ENCODE measurements at places on chromosomes 11 and 22.

DNA sequence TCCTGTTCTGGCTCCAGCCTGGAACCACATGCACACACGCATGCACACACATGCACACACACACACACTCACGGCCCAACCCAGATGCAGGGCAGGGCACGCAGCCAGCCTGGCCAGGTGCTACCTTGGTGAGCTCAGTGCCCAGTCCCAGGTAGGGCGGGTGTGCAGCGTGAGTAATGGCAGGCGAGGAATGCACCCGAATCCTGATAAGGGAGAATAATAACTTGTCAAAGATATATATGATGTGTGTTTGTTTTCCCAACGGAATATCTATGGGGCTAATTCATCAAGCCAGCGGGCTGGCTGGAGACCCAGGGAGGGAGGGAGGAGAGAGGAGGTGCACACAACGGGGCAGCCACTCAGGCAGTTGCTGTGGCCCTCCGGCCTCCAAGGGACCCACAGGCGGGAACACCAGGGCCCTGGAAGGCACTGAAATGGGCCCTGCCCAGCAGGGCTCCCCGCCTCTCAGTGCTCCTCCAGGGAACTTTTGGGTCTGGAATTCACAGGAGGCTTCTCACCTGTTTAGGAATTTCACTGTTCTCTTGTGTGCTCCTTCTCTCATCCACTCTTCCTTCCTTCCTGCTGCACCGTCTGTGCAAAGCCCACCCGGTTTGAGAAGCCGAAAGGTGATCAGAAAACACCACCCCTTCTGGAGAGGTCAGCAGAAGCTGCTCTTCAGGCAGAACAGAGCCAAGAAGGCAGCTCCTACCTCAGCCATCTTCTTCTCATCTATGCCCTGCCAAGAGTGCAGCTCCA lies 79.0 kb downstream of the BUD13 start:
- DNase-seq, result no peak

- DNase-seq, result no peak
Measured at GRCh38 chr11:10498426-10499250, 42.3 kb downstream of the RNF141 start.

GRCh38 chr11:3867209-3868091 lies 12.0 kb downstream of the STIM1 start:
- no peak for DNase-seq

GRCh38 chr11:130427581-130428315 lies 661 bp downstream of the ADAMTS8 start:
- DNase-seq, result peak; percentile 71

DNA sequence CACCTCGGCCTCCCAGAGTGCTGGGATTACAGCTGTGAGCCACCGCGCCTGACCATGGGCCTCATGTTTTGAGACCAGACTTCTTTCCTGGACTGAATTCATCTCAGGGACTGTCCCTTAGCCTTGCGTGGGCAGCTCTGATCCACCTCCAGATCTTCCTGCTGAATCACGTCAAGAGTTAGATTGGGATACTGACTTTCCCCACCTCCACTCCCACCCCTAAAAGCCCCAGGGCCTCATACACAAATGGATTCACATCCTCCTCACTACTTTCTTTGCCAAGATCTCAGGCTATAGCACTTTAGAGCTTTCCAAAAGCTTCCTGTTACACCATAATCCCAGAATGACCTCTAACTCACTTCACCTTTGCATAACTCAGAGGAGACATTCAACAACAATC lies 12.1 kb downstream of the CCDC87 start:
- DNase-seq, result no peak

DNA sequence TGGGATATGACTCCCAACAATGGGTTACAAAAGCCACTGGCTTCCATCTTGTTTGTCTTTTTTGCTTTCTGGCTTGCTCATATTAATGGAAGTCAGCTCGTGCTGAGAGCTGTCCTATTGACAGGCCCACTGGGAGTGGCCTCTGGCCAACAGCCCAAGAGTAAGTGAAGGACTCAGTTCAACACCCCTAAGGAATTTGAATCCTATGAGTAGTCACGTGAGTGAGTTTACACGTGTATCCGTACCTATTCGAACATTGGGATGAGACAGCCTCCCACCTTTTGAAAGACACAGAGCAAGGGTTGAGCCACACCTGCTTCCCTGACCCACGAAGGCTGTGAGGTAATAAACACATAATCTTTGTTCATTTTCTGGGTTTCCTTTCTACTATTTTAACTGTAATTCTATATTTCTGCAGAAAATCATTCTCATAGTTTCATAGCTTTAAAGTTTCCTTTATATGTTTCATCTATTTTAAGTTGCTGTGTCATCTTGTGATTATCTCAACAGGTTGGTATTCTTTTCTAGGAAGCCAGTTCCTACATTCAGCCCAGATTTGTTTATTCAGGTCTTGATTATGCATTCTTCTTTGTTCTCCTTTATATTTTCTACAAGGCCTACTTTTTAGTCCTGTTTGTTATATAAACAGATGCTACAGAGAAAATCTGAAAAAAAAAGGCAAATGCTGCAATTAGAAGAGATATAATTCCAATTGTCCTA lies 802.3 kb downstream of the CNTN5 start:
- no peak for DNase-seq

DNA sequence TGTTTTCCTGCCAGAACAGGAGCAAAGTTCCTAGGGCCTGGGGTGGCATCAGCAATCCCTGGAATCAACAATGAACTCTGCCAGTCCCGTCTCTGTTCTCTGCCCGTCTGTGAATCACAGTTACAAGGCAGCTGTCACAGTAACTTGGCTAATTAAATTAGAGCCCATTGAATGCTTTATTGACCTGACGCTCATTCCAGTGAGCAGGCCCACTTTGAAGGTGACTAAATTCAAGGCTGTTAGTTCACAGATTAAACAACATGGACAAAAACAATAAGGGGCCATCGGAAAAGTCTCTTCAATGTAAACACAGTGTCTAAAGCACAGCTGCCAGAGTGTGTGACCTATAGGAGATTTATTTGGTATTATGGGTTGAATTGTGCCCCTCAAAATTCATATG lies 17.7 kb upstream of the TMPRSS5 start:
- no peak for DNase-seq

DNA sequence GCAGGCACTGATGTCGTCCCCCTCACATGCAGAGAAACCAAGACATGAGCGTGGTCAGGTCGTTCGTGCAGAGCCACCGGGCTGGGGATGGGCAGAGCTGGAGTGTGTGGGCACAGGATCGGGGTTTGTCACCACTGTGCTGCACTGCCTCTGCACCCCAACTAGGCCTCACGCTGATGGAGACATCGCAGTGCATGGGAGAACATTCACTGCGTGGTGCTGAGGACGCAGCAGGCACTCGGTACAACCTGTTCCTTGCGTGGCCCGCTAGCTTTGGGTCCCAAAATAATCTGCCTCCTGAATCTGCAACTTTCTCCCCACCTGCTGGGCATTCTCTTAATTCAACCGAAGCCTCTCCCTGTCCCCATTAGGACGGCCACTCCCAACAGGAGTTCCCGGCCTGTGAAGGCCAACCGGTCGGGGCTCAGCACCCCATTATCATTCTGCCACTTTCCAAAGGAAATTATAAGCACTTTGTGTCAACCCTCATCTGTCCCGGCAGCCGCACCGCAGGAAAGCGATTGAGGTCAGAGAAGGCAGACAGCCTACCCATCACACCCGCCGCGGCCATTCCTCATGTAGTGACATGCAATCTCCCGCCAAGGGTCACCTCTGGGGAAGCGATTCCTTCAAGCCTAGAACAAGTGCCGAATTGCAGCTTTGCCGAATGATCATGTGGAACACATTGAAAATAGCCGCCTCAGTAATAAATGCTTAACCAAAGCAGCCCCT lies 490.4 kb downstream of the MN1 start:
- DNase-seq, result no peak

GRCh38 chr22:48306785-48307510 lies 1520.7 kb downstream of the BRD1 start:
- no peak for DNase-seq

DNA sequence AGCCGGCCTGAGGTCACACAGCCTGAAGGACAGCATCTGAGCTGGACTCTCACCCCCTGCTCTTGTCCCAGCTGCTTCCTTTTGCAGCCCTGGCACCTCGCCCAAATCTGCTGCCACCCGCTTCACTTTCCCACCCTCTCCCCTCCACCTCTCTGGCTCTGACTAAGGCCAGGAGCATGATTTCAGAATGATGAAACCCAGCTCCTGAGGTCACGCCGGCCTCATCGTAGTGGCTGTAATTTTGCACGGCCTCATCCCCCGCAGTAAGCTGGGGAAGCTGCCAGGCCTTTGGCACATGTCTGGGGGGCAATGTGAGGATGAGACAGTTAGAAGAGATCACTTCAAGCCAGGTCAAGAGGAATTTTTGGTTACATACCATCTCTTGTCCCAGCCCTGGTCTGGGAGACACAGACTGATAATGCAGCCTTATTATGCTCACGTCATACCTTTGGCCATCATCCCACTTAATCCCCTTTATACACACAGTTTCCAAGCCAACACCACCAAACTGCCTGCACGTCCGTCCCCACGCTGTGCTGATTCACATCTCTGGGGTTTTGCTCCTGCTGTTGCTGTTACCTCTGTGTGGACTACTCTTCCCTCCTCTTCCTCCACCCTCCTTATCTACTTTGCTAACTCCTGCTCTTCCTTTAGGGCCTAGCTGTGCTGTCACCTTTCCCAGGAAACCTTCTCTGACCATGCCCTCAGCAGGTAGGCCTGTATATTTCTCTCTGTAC lies 58.1 kb downstream of the CHRDL2 start:
- DNase-seq, result peak; percentile 75

DNA sequence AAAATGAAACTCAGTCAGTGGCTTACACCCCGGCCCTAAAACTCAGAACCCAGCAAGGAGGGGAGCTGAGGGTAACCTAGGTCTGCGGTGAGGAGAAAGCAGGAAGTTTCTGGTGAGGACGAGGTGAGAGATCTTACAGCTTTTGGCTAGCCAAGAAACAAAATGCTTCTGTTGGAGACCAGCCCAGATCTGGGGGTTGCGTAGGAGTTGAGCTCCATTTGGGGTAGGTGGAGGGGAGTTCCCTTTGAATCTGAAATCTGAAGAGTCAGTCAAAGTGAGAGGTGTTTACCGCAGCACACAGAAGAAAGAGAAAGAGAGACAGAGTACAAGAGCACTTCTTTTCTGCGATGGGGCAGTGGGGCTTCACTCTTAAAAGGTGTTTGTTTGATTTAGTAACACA lies 29.6 kb downstream of the EHF start:
- no peak for DNase-seq

- no peak for DNase-seq
Measured at GRCh38 chr11:27857588-27857987, 157.3 kb upstream of the BDNF start.

- no peak for DNase-seq
Measured at GRCh38 chr11:112454841-112455240, 194.2 kb upstream of the PLET1 start.

- no peak for DNase-seq
Measured at GRCh38 chr22:39419096-39419495, 19.5 kb downstream of the TAB1 start.

GRCh38 chr11:122108192-122108799 lies 7.7 kb downstream of the BLID start:
- DNase-seq, result peak; percentile 69

- no peak for DNase-seq
Measured at GRCh38 chr11:62721994-62722393, 5.3 kb downstream of the HNRNPUL2 start.

DNA sequence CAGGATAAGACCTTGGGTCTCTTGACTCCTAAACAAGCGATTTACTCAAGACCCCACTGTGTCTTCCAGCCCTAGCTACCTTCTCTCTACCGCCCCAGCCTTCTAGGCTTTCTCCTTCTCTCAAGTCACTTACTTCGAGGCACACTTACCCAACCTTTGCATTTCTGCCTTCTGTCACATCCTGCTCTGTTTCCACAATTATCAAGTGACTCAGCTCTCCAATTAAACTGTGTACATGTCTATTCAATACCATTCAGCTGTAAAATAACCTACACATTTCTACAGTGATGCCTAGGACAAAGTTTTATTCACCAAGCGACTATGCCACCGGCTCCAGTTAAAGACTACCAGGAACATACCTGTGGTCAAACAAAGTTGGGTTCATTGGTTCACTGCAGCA lies 69.0 kb downstream of the LARGE1 start:
- DNase-seq, result no peak

- DNase-seq, result no peak
Measured at GRCh38 chr11:86209806-86210657, 34.5 kb upstream of the EED start.

GRCh38 chr11:131064373-131064991 lies 148.2 kb upstream of the SNX19 start:
- DNase-seq, result peak; percentile 83

DNA sequence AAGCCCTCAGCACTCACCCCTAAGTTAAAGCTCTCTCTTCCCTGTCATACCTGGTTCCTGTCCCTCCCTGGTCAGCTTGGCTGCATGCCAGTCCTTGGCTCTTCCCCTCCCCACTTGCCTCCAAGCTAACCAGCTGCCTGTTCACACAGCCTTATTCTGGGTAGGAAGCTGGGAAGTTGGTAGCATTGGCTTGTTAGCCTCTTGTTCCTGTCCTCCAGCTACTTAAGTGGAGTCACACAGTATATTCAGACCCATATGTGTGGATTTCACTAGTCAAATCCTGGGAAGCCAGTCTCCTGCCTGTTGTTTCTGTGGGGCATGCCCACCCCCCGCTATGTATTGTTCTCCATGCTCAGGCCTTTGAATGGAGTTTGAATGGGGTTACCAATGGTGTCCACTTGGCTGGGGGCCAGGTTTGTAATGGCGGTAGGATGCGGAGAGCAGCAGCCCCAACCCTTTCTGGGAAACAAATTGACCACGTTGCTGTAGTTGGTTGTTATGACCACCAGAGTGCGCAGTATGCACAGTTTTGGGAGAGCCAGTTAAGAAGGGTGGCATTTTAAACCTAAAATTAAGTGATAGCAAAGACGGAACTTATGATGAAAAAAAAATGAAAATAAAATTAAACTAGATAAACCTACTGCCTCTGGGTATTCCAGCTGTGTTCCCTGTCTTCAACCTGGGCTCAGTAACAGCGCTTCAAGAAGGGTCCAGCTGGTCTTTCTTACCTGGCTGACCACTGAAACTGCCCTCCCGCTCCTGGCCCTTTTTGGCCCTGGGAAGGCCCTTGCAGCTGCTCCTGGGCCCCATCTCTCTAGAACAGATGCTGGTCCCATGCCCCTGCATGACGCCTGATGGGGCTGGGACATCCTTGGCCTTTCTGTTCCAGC lies 10.7 kb upstream of the RPS3 start:
- peak; percentile 87 for DNase-seq

- DNase-seq, result peak; percentile 76
Measured at GRCh38 chr22:26756675-26757293, 99.4 kb downstream of the MIAT start.

GRCh38 chr11:79925570-79925969 lies 484.7 kb upstream of the TENM4 start:
- DNase-seq, result no peak

- DNase-seq, result no peak
Measured at GRCh38 chr11:116862951-116863350, 25.5 kb upstream of the APOA1 start.

DNA sequence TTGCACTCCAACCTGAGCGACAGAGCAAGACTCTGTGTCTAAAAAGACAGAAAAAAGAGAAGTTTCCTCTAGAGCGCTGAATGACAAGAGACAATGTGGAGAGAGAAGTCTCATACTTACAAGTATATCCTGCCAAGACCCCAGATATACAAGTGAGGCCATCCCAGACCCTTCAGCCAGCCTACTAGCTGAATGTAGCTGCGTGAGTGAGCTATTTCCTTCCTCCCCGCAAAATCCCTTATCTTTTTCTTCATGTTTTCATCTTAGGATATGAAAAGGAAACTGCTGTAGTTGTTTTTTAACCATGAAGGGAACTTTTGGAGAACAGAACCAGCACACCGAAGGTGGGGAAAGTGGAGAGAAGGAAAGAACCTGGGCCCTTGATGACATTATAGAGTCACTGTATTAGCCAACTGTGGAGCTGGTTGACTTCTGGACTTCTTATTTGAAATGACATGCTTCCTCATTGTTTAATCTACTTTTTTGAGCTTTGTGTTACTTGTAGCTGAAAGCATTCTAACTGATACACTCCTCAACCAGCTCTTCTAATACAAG lies 4.4 kb upstream of the DDX17 start:
- no peak for DNase-seq

Data from Ammon's horn (tissue), 1 donor.